ENCODE measurements at places on chromosomes 16 and 17. TPM values are rescaled to one million over a fixed set of nuclear protein-coding genes. Genes with fewer than 3 reads are reported as not detected.

GRCh38 chr17:28484296-28484695 is 10.9 kb downstream of the SLC13A2 start:
- no peak for DNase-seq

GRCh38 chr16:58225965-58226602 is 28.2 kb upstream of the CSNK2A2 start:
- DNase-seq, result no peak

DNA sequence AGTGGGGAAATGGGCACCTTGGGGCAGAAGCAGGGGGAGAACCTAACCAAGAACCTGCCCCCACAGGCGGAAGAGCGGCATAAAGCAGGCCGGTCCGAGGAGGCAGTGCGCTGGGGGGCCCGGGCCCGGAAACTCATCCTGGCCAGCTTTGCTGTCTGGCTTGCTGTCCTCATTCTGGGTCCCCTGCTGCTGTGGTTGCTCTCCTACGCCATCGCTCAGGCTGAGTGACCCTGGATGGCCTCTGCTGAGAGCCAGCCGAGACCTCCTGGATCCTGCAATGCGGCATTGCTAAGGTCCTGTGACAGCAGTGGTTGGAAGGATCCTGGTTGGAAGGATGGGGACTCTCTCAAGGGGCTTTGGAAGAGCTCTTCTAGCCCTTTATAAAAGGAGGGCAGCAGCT is 4.5 kb upstream of the PHKG2 start:
- no peak for DNase-seq

GRCh38 chr17:17420561-17421269 is 56.1 kb upstream of the MED9 start:
- DNase-seq, result no peak

DNA sequence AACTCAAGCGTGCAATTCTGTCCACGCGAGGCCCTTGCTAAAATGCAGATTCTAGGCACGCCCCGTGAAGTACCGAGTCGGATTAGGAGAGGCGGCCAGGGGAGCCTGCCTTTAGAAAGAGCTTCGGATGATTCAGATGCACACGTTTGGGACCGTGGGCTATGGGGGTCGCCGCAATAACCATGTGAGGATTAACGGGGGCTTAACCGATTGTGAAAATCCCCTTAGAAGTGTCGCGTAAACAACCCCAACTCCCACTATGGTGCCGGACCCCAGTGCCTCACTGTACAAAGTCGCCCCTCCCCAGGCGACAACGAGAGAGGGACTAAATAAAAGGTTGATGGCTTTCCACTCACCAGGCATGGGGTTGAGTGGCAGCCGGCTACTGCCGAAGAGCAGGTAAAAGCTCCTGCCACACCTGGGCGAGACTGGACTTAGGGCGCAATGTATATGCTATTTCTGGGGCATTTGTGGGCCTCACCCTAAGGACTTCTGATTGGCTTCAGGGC is 635 bp upstream of the SP2 start:
- no peak for DNase-seq

GRCh38 chr17:76643553-76644148 is at the start of gene ST6GALNAC1:
ST6GALNAC1 (minus strand) TSS chr17:76643757; CDS start chr17:76643638, 119 bp downstream.
- DNase-seq, result no peak

- no peak for DNase-seq
These were observed 29.7 kb upstream of the IRX3 start for GRCh38 chr16:54316095-54316889.

Gene ASPA
- polyA plus RNA-seq, result not detected

DNA sequence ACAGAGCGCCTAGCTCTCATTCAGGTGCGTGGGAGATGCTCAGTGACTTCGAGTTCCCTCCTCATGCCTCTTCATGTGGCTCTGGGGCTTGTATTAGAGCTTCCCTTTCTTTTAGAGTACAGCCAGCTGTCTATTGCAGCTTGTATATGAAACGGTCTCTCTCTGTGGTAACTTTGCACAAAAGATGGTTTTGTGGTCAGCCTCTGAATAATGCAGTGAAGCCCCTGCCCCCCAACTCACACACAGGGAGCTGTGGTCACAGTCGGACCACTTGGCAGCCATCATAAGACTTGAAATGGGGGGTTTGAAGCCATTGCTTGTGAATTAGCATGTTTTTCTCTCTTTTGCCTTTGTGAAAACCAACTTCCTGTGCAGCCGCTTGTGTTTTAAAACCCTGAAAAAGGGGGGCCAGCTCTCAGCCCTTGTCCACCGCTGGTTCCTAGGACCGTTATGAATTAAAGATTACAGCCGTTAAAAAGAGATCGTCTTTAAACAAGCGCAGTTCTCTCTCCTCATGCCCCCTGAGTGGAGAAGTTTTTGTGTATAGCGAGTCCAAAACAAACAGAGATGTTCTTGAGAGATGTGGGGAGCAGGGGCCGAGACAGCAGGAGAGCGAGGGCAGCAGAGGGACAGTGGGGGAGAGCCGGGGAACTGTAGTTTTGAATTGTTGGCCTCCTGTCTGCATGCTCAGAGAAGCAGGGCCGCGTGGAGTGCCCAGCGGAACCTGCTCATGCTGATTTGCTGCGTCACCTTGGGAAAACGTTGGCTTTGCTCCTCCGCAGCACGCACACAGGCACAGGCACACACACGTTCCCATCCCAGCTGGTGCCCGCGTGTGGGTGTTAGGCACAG is 199.0 kb downstream of the MSI2 start:
- DNase-seq, result no peak

Gene TSPOAP1
- 5.6 TPM for polyA plus RNA-seq

Gene KRT14
- 0.11 TPM for polyA plus RNA-seq

GRCh38 chr17:39772415-39772814 is 34.7 kb downstream of the GRB7 start:
- no peak for DNase-seq

Gene HOXB1
- polyA plus RNA-seq, result not detected

GRCh38 chr16:57629516-57630406 is 1.3 kb downstream of the ADGRG1 start:
- DNase-seq, result no peak

DNA sequence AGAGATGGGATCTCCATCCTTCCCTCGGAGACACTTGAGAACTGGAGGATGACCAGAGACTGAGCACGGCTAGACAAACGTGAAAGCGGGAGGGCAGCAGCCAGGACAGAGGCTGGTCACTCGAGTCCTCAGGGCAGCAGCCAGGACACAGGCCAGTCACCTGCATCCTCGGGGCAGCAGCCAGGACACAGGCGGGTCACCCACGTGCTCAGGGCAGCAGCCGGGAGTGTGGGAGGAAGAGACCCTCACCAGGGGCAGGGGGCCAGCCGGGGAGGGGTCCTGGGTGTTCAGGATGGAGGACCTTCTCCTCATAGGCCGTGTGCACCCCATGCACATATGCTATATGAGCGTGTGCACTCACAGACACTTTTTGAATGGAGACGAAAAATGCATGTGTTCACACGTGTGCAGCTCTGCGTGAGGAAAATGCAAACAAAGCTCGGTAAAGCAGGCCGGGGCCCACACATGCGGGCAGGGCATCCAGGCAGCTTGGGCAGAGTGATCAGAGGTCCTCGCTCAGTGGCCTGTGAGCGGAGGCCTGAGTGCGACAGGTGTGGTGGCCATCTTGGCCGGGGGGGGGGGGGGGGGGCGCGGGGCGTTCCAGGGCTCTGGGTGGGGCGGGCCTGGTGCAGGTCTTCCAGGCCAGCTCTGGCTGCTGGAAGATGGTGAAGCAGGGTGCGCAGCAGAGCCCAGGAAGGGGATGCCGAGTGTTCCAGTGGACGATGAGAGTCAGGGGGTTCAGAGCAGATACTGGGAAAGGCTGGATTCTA is 26.7 kb downstream of the ZNF469 start:
- DNase-seq, result no peak

Gene SPAG5
- polyA plus RNA-seq, result 41.3 TPM

DNA sequence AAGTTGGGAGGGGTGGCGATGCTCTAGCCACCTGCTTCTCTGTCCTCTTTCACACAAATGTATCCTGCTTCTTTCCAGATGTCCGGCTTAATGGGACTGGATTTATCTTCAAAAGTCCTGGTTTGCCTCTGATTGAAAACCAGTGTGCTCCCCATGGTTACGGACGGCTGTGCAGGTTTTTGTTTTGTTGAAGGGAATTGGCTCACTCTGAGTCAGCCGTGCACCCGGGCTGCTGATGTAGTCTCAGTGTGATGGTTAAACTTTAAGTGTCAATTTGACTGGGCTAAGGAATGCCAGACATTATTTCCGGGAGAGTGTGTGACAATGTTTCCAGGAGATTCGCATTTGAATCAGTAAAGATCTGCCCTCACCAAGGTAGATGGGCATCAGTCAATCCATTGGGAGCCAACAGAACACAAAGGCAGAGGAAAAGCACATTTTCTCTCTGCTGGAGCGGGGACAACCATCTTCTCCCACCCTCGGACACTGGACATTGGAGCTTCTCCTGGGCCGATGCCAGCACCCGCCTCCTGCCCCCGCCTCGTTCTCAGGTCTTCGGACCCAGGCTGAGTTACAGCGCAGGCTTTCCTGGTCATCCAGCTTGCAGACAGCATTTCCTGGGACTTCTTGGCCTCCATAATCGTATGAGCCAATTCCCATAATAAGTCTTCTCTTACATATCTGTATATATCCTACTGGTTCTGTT is 126.9 kb upstream of the TNRC6C start:
- no peak for DNase-seq

DNA sequence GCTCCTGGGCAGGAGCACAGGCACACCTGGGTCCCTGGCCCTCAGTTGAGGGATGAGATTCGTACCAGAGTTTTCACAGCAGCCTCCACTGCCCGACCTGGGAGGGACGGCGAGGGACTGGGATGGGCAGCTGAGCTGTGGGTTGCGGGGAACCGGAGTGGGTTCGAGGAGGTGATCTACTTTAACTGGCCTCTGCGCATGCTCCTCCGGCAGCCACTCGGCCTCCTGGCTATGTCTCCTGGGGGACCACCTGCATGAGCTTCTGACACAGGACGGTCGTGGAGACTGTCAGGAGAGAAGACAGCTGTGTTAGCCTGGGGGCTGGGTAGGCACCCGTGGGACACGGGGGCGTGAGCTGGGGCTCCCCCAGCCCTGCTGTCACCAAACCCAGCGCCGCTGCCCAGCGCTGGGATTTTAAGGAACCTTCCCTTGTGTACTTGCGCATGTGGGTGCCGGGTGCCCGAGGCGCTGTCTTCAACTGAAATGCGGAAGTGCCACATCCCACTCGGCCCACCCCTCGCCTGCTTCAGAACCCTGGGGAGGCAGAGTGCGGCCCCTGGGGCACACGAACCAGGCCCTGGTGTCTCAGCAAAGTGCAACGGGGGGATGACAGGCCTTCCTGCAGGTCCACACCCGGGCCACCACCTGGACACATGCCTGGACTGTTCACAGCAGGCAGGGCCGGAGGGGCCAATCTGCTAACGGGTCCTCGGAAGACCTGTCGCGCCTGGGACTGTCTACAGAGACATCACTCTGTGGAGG is 36.4 kb downstream of the SLC7A5 start:
- DNase-seq, result no peak
